Prostate gland (tissue), 2 donors: ENCODE measurements at places on chromosomes 12 and 14. TPM values are rescaled to one million over a fixed set of nuclear protein-coding genes. Genes with fewer than 3 reads are reported as not detected.
A peak's percentile ranks its signal among the peaks of the same experiment; 100 is the strongest.

Gene KRT84
- not detected for total RNA-seq

Gene CCDC77
- 8.9 TPM for total RNA-seq

Gene SYT1
- total RNA-seq, result 11.5 TPM

Gene CBLN3
- total RNA-seq, result 2.4 TPM

Gene FAM186B
- 0.23 TPM for total RNA-seq

GRCh38 chr14:63240221-63240620, 36.0 kb downstream of the RHOJ start:
- no peaks in the 10 kb centered on the region for H3K4me1 ChIP-seq
- DNase-seq, result no peak
- no peak overlapping the region for H3K27ac ChIP-seq
- no peaks in the 10 kb centered on the region for H3K36me3 ChIP-seq

GRCh38 chr12:124953689-124954405, 35.1 kb downstream of the DHX37 start:
- H3K27ac ChIP-seq, result no peak overlapping the region
- no peak for DNase-seq
- no peak overlapping the region for H3K4me3 ChIP-seq
- no peaks in the 10 kb centered on the region for H3K36me3 ChIP-seq
- no peaks in the 10 kb centered on the region for H3K4me1 ChIP-seq
- no peaks in the 10 kb centered on the region for H3K27me3 ChIP-seq

DNA sequence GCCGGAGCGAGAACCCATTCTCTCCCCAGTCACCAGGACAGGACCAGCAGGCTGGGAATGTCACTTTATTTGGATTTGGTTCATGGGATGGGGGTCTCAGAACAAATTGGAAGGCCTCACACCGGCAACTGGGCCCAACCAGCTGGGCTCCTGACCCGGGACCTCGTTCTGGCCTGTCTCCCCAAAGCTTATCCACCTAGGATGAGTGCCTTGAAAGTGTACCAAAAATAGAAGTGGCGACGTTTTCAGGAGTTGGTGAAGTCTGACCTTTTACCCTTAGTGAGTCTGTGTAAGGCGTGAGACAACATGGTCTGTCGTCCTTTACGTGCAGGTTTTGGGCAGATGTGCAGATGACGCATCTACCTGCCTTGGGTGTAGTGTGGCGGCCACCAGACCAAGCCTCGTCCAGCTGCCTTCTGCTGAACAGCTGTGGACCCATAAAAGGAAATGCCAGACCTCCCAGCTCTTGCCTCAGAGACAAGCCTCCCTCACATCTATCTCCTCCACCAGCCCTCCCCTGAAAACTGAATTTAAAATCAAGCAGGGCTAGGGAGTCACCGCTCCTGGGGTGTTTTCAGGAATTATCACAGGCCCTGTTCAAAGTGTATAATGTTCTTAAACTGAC, 36.6 kb upstream of the CLMN start:
- no peak for DNase-seq
- H3K27ac ChIP-seq, result no peak overlapping the region
- no peaks in the 10 kb centered on the region for H3K4me1 ChIP-seq
- H3K36me3 ChIP-seq, result no peaks in the 10 kb centered on the region

DNA sequence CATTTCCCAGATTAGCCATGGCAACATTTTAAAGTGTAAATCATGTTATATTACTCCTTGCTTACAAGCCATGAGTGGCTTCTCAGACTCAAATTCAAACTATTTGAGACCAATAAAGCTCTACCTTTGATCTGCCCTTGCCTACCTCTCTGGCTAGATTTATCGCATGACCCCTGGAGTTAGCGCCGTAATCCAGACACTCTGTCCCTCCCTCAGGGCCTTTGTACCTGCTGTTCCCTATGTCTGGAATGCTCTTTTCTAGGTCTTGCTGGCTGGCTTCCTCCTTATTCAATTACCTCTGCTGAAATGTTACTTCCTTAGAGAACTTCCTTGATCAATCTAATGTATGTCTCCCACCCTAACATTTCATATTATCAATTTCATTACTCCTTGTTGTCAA, 16.3 kb downstream of the SIX4 start:
- no peaks in the 10 kb centered on the region for H3K27me3 ChIP-seq
- no peaks in the 10 kb centered on the region for H3K36me3 ChIP-seq
- DNase-seq, result no peak
- no peak overlapping the region for H3K27ac ChIP-seq
- H3K4me1 ChIP-seq, result no peaks in the 10 kb centered on the region

- peak overlapping the region; percentile 86 for H3K27ac ChIP-seq
- no peaks in the 10 kb centered on the region for H3K36me3 ChIP-seq
- peak overlapping the region; percentile 71 for H3K4me3 ChIP-seq
- H3K4me1 ChIP-seq, result no peaks in the 10 kb centered on the region
- DNase-seq, result peak; percentile 48
- no peaks in the 10 kb centered on the region for H3K27me3 ChIP-seq
Observed at GRCh38 chr12:89525305-89525823, 483 bp downstream of the POC1B start.

- no peak for DNase-seq
- no peaks in the 10 kb centered on the region for H3K4me1 ChIP-seq
- H3K36me3 ChIP-seq, result no peaks in the 10 kb centered on the region
- no peak overlapping the region for H3K27ac ChIP-seq
- H3K27me3 ChIP-seq, result no peaks in the 10 kb centered on the region
- H3K4me3 ChIP-seq, result no peak overlapping the region
Observed at GRCh38 chr14:101177301-101177971, 273.9 kb upstream of the RTL1 start.

GRCh38 chr12:106289196-106289681, 13.3 kb upstream of the TCP11L2 start:
- H3K27me3 ChIP-seq, result no peaks in the 10 kb centered on the region
- H3K36me3 ChIP-seq, result no peaks in the 10 kb centered on the region
- H3K4me1 ChIP-seq, result no peaks in the 10 kb centered on the region
- no peak for DNase-seq

GRCh38 chr14:98173305-98173704, 1098.7 kb downstream of the BCL11B start:
- H3K4me1 ChIP-seq, result no peaks in the 10 kb centered on the region
- H3K4me3 ChIP-seq, result no peak overlapping the region
- DNase-seq, result no peak
- no peaks in the 10 kb centered on the region for H3K36me3 ChIP-seq

- no peak overlapping the region for H3K4me3 ChIP-seq
- DNase-seq, result no peak
- H3K27me3 ChIP-seq, result no peaks in the 10 kb centered on the region
- no peaks in the 10 kb centered on the region for H3K36me3 ChIP-seq
Observed at GRCh38 chr12:58458102-58458501, 462.2 kb downstream of the LRIG3 start.

DNA sequence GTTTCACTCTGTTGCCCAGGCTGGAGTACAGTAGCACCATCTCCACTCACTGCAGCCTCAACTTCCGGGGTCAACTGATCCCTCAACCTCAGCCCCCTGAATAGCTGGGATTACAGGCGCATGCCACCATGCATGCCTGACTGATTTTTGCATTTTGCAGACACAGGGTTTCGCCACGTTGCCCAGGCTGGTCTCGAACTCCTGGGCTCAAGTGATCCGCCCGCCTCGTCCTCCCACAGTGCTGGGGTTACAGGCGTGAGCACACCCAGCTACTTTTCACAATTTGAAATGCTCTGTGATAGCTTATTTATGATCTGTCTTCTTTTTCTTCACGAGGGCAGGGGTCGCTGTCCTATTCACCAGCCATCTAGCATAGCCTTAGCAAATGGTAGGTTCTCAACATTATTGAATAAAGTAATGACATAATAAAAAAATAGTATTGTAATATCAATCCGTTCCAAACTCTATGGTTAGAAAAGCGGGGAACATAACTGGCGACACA, 477 bp upstream of the DDX47 start:
- no peaks in the 10 kb centered on the region for H3K36me3 ChIP-seq
- H3K27me3 ChIP-seq, result no peaks in the 10 kb centered on the region
- peak overlapping the region; percentile 67 for H3K27ac ChIP-seq

DNA sequence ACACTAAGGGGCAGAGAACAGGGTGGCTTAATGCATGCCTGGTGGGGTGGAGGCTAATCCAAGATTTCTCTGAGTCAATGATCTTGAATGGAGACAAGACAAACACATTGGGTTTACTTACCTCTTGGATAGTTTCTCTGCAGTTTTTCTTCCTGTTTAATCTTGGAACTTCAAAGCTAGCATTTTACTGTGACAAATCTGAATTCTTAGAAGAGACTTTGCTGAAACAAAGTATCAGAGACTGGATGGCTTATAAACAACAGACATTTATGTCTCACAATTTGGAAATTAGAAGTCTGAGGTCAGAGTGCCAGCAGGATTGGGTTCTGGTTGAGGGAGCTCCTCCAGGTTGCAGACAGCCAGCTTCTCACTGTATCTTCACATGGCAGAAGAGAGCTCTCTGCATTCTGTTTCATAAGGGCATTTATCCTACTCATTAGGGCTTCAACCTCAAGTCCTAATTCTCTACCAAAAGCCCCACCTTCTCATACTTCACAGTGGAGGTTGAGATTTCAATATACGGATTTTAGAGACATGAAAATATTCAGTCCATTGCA, 921.8 kb downstream of the VRK1 start:
- H3K27ac ChIP-seq, result no peak overlapping the region
- no peaks in the 10 kb centered on the region for H3K36me3 ChIP-seq
- H3K4me3 ChIP-seq, result no peak overlapping the region
- no peaks in the 10 kb centered on the region for H3K4me1 ChIP-seq
